Stimulated activated CD8-positive, alpha-beta memory T cell treated with anti-CD3 and anti-CD28 coated beads, Interleukin-15, amount 100 ng/mL, for 1 hour (primary cell): ENCODE measurements at places on chromosomes 5 and 9.

DNA sequence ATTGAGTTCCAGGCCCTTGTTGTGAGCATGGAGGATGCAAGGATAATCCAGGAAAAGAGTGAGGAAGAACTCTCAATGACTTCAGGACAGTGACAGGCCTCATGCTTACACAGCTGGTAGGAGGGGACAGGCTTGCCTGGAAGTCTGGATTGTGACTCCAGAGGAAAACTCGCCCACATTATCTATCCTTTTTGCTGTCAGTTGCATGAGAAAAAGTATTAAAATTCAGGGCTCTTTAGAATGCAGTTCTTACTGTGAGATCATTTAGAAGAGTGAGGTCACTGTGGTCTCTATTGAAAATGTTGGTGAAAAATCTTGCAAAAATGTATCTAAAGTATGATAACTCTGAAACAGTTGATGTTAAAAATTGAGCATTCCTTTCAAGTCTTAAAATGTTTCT, 30.5 kb downstream of the NTRK2 start:
- DNase-seq: no peak

- no peak for DNase-seq
Measured at GRCh38 chr5:152102057-152102456, 177.4 kb upstream of the GLRA1 start.

DNA sequence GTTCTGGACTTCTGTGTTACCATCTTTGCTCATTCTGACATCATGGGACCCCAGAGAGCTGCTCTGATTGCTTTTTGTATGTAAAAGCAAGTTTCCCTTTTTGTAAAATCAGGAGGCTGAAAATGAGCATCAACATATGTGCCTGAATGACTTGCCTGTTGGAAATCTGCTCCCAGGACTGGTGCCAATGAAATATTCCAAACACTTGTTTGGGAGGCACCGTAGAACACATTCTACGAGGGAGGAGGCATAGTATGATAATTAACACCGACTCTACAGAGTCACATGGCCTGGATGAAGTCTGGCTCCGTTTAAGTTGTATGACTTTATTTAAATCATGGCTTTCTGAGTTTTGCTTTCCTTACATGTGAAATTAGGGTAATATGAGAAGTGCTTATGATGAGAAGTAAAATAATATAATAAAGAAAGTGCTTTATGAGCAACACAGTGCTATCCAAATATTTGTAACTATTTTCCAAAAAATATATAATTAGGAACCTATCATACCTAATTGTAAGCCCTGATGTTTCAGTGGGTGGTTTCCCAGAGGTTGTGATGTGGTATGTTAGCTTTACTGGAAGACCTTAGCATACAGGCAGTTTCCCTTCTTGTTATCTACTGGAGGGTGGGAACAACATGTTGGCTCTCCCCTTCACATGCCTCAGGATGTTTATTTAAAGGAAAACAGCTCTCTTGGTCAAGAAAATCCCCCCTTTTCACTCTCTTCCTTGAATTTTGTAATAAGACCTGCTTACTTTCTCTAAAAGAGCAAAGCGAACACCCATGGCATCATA, 238.1 kb downstream of the FBXL7 start:
- no peak for DNase-seq

DNA sequence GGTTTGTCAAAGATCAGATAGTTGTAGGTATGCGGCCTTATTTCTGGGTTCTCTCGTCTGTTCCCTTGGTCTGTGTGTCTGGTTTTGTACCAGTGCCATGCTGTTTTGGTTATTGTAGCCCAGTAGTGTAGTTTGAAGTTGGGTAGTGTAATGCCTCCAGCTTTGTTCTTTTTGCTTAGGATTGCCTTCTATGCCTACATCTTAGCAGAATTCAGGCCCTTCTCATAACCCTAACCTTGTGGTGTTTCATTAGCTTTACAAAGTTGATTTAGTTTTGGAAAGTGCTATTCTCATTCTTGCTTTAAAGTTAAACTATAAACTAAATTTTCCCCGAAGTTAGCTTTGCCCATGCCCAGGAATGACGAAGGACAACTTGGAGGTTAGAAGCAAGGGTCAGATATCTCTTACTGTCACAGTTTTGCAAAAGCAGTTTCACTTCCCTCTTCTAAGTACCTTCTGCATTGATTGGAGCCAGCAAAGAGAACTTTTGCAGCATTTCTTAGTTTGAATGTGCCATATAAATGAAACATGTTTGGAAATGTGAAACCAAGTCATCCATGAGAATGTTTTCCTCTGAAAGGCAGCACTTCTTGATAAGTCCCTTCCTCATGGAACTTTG, 274.3 kb upstream of the DMRT1 start:
- no peak for DNase-seq

DNA sequence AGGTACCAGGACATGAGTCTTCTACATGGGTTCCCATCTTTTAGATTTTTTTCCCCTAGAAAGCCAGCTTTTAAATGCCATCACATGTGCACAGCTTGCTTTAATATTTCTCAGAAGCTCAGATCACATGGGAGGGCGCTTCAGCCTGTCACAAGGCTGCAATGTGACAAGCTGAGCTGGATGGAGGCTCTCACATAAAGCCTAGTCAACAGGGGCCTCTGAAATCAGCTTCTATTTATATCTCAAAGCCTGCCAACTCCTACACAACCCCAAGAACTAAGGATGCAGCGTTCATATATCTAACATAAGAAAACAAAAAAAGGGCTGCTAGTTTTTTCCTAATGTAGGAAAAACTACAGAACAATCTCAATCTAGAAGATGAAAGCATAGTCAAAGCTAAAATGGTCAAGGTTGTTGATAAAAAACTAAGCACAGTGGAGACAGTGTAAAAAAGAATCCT, 2.3 kb downstream of the ZFAND5 start:
- peak; percentile 5 for DNase-seq

DNA sequence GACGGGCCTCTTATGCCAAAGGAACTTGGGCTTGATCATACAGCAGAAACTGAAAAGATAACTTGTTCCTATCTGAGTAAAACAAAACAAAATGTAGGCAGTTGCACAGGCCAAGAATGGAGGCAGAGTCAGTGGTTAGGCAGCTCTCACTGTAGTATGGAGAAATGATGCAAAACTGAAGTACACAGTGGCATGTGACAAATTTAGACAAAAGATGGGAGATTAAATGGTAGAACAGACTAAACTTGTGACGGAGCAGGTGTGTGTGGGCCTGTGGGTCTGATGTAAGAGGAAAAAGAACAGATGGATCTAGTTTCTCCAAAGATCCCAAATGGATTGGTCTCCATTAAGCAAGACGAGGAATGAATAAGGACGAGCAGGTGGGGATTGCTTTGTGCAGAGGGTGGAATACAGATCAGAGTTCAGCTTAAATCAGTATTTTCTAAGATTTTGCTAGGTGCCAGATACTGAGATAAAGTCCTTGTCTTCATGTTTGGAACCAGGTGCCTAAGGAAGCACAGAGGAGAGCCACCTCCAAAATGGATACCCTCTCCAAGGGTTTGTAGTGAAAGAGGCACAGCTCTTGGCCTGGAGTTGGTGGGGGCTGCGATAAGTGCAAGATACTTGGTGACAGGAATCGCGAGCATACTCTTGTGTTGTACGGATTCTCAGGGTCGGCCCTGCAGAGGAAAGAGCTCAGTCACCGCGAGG, 722 bp upstream of the DCP2 start:
- no peak for DNase-seq

DNA sequence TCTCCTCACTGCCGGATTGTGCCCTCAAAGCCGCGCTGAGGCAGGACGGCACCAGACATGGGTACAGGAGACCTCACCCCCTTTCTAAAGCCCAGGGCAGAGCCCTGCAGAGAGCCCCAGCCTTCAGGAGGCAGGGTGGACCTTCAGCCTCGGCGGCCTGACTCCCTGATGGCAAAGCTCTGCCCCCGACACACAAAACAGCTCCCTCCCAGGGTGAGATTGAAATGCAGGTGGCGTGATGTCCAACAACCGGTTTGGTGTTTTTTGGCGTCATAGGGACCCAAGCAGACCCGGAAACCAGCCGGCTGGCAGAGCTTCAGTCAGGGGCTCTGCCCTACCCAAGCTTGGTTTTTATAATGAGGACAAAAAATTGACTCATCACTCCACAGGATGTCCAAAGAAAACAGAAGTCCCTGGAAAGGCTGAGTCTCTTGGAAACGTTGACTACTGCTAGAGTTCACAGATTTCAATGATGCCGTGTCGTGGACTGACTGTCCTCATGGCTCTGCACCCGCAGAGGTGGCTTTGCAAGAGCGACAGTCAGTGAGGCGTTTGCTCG, 275.2 kb upstream of the IRX1 start:
- no peak for DNase-seq

DNA sequence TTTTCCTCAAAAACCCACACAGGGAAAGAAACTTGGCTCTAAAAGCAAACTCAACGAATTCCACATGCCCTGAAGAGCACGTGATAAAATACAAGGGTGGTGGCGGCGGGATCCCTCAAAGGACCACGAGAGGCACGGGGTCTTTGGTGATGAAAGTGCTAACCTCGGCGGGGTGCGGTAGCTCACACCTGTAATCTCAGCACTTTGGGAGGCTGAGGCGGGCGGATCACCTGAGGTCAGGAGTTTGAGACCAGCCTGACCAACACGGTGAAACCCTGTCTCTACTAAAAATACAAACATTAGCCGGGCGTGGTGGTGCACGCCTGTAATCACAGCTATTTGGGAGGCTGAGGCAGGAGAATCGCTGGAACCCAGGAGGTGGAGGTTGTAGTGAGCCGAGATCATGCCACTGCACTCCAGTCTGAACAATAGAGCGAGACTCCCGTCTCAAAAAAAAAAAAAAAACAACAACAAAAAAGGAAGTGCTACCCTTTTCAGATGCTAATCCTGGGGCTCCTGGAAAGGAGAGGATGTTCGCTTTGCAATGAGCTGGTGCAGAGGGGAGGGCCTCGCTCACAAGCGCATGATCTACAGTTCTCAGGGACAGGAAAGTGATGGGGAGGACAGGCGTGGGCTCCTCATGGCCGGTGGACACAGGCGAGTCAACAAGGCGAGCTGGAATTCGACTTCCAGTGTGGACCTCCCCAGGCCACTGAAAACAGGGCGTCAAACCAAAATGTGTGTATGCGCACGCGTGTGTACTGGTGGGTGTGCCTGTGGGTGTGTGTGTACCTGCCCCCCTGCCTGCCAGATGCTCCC, 54.1 kb downstream of the USP20 start:
- no peak for DNase-seq

DNA sequence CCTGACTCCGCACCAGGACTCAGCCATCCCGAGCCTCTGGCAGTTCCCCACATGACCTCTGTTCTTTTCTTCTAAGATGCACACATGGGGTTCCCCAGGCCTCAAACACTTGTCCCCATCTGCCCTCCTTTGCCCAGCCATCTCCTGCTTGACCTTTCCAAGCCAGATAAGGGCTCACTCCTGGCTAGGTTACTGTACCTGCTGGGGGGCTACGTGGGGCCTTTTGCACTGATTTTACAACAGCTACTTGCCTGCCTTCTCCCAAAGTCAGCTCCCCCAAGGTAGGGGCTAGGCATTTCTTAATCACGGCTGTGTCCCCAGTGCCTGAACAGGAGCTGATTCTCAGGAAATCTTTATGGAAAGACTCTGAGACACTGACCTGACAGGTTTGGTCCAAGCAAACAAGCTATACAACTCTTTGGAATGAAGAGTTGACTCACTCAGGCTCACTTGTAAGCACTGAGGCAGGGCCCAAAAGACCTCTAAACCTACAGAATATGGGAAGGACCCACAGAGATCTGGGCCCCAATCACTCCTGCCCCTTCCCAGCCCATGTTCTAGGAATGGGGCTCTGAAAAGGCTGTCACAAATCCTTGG, 2.5 kb downstream of the MACROH2A1 start:
- DNase-seq: no peak
